ENCODE measurements at places on chromosomes 3 and 15.

DNA sequence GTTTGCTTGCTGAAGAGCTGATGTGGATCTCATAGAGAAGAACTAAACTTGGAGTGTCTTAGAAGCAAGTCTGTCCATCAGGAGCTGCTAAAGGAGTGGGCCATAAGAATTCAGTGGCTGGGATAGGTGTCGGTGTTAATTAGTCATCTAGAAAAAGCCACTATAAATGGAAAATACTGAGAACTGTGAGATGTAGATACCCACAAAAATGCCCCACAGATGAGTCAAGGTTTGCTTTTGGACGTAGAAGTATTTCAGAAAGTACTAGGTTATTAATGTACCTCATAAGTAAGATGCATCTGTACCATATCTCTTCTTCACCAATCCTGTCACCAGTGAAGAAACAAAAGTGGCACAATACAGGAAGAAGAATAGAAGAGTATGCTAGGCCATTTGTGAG, 530.9 kb upstream of the TGFBR2 start:
- no peak for DNase-seq

DNA sequence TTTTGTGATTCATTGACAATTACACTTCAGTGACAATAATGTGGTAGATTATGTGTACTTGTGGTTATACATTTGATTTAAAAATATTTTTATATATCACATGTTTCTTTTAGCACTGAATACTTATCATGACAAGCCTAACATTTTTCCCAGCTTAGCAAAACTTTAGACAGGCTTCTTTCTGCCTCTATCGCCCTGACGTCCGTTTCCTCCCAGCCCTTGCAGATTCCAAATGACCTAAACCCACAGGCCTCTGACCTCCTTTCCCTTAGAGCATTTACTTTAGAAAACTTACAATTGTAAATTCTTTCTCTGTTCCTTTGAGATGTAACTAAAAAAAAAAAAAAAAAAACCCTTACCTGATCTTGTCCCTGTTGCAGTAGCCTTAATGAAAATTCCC, 326.1 kb downstream of the UNC13C start:
- no peak for DNase-seq

DNA sequence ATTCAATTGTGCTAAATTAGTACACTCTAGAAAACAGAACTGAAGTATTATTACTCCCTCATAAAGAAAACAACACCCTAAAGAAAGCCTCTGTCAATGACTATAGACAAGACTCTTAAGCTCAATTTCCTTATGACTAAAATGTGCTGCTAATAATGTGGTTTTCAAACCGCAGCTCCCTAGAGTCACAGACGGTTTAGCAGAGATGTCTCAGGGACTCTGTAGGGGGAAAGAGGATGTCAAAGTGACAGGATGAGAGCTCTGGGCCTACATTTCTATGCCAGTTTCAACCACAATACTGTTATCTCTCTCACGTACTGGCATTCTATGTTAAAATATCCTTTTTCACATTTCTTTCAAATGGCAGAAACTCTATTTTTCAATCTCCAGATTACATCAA, 37.6 kb upstream of the WDR49 start:
- DNase-seq, result peak; percentile 82

DNA sequence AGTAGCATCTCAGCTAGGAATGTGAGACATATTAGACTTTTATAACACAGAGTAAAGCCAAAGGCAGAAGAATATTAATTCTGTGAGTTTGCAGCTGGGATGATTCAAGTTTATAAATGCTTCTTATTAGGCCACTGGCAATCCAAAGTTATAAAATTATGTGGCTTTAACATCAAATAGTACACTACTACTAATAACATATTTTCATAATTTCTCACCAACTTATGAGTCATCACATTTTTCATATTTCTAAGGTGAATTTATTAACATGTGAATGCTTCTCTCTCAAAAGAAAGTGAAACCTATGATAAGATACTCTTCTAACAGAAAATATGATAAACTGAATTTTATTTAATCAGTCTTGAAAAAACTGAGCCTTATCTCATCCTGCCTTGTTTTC, 1348.2 kb upstream of the ALCAM start:
- DNase-seq, result no peak

GRCh38 chr15:78077053-78077870, at the start of gene TBC1D2B:
TSS of gene TBC1D2B (minus strand) at chr15:78077711. CDS start at chr15:78077652, 59 bp downstream.
- DNase-seq, result peak; percentile 80

DNA sequence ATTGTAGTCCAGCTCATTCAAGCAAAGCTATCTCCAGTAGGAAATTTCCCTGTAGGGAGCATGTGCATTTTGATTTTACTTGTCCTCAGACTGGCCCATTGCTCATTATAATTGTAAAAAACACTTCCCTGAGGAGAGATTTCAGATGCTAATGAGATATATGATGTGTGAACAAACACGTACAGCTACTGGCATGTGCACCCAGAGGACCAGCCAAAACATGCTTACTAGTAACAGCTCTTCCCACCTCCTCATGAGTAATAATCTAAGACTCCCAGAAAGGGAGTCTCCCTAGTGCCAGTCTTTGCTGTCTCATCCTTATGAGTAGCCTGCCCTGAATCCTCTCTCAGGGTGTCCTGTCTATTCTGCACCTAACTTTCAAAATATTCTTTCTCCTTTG, 43.4 kb downstream of the FBXO22 start:
- no peak for DNase-seq

DNA sequence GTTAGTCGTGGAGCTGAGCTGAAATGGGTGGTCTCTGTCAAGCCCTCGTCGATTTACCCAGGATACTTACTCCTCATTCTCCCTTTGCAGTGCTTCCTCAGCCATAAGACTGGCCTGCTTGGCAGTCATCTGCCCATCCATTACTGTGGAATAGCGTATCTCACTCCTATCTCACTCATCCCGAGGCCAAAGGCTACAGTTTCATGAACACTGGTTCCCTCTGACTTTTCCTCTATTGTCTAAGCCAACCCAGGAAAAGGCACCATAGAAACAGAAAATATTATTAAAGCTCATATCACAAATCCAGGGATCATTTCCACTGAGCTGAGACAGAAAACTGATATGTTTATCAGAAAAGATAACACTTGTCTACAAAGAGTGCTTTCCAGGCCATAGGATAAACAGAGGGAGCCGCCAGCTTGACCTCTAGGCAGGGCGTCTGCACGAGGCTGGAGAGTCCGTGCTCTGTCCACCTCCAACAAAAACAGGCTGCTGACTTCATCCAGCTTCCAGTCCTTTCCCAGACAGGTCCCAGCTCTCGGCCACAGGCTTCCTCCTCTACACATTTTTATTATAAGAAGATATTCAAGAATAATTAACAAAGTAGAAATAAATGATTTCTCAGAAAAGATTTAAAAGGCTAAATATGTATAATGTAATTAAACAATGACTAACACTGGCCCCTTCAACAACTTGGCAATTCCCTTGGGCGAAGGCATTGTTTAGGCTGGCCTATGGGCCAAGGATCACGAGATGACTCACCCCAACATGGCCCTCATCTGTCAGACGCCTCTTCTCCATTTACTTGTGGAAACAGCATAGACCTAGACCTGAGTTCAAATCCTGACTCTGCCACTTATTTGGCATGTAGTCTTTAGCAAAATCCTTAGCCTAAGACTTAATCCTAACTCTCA, 27.4 kb upstream of the BOC start:
- no peak for DNase-seq

DNA sequence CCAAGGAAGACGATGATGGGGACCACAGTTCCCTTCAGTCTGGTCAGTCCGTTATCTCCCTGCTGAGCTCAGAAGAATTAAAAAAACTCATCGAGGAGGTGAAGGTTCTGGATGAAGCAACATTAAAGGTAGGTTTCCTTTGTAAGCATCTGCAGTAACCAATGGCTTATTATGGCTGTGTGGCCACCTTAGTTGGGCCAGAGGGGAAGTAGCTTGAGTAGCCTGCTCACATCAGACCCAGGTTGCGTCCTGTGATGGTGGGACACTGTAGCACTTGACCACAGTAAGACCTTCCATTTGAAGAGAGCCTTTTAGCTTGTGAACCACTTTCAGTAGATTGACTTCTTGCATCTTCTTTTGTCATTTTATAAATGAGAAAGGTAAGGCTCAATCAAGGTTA, 22.6 kb downstream of the STARD5 start:
- no peak for DNase-seq

DNA sequence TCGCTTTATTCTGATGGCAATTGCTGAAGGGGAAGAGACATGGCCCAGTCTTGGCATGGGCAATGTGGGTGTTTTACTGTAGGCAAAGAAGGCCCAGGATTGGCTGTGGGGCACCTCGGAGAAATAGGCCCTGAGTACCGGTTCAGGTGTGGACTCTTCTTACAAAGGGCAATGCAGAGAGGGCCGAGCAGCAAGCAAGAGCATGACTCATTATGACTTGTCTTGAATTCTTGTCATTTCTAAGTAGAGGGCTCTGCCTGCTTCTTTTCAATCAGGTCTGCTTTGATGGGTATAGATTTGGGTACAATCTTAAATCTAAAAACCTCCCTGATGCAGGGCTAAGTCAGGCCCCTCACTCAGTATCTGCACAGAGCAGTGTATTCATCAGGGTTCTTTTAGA, 14.8 kb upstream of the BUB1B start:
- no peak for DNase-seq

DNA sequence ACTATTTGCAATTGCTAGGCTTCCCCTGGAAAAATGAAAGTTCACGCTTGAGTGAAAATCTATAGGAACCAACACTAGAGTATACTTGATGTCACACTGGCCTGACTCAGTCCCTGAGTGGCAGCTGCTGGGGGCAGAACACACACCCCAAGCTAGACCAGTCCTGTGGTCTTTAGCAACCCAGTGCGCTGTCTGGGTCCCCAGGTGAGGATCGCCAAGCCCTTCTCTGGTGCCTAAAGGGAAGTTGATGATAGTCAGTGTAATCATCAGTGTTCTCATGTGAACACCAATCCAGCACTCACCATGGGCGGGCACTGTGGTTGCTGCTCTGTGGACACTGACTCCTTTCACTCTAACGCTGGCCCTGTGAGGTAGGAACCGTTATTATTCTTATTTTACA, 11.2 kb downstream of the ALDH1A3 start:
- no peak for DNase-seq

DNA sequence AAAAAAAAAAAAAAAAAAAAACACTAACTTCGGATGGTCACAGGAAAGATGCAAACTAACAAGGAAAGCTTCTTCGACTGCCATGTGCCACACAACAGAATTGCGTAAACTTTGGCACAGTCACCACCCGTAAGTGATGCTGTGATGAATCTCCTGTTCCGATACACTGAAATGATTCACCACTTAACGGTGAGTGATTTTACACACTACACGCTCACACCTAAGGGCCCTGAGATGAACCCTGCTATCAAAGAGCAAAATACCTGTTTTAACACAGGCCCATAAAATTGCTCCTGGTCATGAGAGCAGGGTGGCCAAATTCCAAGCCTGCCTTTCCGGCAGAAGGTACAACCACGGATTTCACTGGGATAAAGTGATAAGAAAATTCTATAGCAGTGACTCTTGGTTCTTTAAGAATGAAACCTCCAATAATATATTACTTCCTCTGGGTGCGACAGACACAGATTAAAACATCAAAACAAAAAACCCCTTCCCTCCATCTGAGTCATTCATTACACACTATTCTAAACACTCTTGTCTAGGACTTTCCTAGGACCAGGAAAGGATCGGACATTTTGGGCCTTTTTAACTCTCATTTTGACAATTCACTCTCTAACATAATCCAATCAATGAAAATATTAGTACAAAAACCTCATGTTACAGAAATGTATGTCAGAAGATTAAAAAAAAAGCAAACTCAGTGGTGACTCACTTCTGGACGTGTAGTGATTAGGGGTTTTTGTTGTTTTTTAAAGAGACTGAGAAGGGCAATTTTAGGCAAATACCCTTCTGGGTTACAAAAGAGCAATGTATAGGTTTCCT, 28.3 kb downstream of the LRIG1 start:
- DNase-seq, result peak; percentile 90

- no peak for DNase-seq
These were observed 39.4 kb upstream of the ATOSA start for GRCh38 chr15:52718551-52718950.

DNA sequence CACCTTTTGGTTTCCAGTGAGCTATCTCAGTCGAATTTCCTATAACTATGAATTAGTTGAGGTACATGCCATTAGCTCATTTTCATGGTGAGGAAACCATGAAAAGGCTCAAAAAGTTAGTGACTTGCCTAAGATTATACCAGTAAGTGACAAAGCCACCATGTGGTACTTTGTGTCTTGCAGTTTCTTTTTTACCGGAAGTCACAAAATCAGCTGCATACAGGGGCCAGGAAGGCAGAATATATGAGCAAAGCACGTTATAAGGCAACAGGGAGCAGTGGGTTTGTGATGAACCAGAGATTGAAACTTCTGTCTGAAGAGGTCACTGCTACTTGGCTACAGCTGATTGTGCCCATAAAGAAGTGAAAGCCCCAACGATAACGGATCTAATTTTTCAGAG, 50.3 kb downstream of the CMTM8 start:
- DNase-seq, result peak; percentile 54

GRCh38 chr15:59333401-59334075, 39.1 kb downstream of the MYO1E start:
- DNase-seq, result no peak

DNA sequence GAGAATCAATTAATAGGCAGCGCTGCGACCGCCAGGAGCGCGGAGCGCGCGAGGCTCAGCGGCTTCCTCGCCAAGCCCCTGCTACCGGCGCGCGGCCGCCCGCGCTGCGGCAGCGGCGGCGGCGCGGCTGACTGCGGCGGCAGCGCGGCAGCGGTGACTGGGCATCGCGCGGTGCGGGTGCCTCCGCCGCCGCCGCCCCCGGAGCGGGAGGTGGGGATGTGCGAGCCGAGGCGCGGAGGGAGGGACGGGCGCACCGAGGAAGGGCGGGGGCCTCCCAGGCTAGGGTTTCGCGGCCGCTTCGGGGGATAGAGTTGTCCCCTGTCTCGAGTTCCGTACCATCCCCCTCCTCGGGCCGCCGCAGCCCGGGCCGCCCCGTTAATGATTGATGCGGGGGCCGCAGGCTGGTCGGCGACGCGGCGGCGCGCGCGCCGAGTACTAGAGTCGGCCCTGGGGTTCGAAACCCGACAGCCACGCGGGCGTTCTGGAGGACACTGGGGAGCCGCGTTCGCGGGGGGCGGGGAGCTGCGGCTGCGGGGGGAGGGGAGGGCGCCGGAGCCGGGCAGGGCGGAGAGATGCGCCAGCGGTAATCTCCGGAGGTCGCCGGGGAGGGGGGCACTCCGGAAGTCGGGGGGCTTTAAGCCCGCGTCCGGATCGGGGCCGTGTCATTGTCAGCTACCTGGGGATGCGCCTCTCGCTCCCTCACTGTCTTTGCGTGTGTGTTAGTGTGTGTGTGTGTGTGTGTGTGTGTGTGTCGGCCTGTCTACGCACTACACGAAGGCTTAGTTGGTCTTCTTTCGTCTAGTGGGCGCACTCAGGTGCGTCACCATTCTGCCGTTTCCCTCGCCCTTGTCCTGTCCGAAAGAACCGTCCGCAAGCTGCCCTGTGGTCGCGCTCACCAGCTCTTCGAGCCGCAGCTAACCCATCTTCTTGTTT, at the start of gene PAQR9:
PAQR9 (minus strand) TSS at position 159 of the 933 bp plus-strand sequence. CDS start 338 bp downstream, outside the sequence.
- DNase-seq, result no peak
